ENCODE measurements at places on chromosomes 1 and 21. TPM values are rescaled to one million over a fixed set of nuclear protein-coding genes. Genes with fewer than 3 reads are reported as not detected.

The TSSK3 gene
- total RNA-seq, result not detected

The ANKRD34A gene
- 0.35 TPM for total RNA-seq

The RASSF5 gene
- total RNA-seq, result 1.1 TPM

The NPPB gene
- total RNA-seq, result 0.34 TPM

The ADCY10 gene
- 0.06 TPM for total RNA-seq

The DLGAP3 gene
- total RNA-seq, result not detected

The C1orf35 gene
- 21.3 TPM for total RNA-seq

The PDPN gene
- total RNA-seq, result 4.2 TPM

DNA sequence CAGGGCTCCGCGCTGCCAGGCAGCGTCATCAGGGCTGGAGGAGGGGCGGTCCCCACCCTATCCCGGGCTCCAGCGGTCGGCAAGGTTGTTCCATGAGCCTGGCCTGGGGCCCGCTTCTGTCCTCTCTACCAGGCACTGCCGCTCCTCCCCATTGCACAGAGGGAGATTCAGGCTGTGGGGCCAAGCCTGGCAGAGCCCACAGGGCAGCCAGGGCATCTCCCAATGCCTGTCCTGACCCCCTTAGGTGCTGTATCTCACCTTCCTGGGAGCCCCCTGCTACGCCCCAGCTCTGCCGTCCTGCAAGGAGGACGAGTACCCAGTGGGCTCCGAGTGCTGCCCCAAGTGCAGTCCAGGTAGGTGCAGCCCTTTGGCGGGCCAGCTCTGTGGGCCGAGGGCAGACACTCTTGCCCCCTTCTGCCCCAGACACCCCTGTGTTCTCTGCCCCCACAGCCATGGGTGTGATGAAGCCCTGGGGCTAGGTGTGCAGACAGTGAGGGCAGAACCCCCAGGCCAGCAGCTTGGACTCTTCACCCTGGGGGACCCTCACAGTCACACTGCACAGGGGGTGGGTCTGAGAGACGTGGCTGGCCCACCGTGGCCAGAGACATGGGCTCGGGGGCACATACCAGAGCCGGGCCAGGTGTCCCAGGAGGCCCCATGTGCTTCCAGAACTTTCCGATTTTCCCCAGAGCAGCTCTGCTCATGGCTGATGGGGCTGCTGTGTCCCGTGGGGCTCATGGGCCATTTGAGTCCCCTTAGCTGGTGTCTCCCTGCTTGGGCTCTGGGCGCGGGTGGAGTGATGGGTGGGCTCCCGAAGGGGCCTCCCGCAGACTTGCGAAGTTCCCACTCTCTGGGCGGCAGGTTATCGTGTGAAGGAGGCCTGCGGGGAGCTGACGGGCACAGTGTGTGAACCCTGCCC, 1.6 kb downstream of the TNFRSF14 start:
- no peak for DNase-seq

GRCh38 chr1:199685369-199685768, 342.1 kb upstream of the NR5A2 start:
- DNase-seq, result peak; percentile 77

DNA sequence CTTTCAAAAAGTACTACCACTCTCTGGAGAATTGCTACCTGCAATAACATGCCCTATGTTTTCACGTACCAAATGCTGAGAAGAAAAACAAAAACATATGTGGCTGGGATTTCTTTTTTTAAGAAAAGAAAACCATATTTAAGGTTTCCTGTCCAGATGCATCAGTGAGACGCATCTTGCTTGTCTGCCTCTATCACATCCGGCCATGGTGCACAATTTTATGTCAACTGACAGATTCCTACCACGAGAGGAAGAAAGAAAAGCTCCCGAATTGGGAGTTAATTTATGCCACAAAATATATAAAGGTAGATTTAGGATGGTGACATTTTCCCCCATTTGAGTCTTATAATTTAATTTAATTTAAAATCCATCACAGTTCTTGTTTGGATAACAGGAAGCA, 62.3 kb upstream of the COL24A1 start:
- no peak for DNase-seq

DNA sequence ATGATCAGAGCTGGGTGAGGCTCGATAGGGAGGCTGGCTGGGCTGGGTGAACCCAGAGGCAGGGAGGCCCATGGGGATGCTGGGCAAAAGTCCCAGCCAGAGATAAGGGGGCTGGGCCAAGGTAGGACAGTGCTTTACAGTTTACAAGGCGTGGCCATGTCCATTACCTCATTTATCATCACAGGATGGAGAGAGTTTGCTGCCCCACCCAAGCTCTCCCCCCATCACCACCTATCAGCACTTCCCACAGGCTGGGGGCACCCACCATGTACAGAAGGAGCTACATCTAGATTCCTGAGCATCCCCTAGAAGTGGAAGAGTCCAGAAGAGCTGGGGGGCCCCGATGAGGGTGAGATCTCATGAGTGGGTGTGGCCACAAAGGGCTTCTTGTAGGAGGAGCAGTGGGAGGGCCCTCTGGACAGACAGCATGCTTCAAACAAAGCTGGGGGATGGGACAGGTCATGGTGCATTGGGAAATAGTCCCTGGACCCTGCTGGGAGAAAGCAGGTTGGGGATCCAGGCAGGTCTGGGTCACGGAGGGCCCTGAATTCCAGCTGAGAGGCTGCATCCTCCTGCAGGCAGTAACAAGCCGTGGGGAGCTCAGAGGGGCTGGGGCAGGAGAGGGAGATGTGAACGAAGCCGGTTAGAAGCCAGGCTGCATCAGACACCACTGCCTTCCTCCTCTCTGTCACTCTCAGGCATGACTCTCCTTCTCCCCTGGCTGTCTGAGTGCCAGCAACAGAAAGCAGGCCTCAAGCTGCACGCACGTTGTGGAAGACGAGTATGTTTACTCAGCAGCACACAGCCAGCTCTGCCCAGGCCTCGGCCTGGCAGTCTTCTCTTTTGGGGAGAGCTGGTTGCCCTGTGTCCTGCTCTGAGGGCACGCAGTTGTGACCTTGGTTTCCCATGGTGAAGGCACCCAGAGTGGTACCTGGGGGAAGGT, 202.3 kb downstream of the HIVEP3 start:
- no peak for DNase-seq

DNA sequence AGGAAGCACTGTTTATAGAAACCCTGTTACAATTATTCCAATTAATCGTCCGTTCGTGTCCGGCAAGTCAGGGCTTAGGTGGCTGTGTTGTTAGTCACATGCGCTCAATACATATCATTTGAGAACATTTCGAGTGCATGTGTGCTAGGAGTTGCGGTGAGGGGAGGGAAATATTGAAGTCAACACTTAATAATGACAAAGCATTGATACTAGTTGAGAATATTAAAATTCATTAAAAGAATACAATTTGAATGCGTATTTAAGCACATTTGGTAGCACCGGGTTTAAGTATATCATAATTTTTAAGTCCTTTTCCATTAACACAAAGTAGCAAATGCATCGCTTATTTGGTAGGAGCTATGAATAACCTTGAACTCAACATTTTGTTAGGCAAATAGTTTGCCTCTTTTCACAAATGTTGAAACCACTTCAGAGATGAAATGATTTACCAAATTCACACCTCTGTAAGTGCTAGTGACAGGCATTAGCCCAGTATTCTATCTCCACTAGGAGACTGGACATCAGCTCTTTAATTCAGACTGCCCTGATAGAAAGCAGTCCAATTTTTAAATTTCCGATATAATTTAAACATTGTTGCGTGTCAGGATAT, 1.1 kb upstream of the SERBP1 start:
- DNase-seq, result no peak

DNA sequence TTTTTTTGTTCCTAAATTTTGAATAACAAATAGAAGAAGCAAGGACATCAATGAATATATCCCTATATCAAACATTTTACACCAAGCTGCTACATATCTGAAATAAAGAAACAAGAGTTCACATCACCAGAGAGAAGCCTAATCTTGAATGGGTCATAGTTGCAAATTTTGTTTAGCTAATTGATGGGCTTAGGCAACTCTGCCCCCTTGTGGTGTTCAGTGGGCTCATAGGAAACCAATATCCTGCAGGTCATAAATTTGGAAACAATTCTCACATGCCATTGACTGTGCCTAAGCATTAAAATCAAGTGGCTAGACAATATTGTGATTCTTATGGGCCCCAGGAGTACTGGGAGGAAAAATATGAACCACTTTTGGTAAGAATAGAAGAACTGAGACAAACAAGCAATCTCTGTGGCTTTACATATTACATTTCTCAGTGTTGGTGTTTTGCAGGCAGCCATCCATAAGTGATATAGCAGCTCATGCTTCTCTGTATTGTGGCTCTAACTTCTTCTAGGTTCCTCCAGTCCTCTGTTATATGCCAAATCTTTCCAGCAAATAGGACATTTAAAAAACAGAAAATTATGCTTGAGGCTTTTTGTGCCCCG, 1262.8 kb upstream of the PRMT6 start:
- no peak for DNase-seq

GRCh38 chr21:15682186-15682895, 47.4 kb upstream of the USP25 start:
- DNase-seq, result peak; percentile 56

GRCh38 chr1:66556161-66556611, 22.2 kb downstream of the SGIP1 start:
- no peak for DNase-seq

DNA sequence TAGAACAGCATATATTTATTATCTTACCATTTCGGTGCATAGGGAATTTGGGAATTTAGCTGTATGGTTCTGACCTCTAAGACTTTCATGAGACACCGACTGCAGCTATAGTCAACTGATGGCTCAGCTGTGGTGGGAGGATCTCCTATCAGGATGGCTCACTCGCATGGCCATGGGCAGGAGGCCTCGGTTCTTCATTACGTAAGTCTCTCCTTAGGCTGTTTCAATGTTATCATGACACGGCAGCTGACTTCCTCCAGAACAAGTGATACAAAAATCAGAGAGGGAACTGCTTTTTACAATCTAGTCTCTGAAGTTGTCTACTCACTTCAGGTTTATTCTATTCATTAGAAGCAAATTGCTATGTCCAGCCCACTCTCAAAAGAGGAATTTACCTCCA, 13.3 kb upstream of the CAPN8 start:
- DNase-seq, result no peak

DNA sequence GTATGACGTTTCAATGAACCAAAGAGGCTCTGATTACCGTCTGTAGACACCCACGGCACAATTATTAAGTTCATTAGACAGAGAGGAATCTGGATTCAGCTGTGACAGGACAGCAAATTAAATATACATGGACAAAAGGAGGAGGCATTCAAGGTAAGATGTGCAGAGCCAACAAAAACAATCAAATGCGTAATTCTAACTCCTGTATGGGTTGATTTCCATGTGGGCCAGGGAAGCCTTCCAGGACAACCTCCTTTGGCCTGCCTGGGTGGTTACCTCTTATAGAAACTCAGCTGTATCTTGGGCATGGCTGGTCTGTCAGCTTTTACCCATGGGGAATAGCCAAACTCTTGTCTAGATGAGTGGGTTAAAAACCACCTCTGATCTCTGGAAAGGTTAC, 43.8 kb downstream of the CCN1 start:
- no peak for DNase-seq

DNA sequence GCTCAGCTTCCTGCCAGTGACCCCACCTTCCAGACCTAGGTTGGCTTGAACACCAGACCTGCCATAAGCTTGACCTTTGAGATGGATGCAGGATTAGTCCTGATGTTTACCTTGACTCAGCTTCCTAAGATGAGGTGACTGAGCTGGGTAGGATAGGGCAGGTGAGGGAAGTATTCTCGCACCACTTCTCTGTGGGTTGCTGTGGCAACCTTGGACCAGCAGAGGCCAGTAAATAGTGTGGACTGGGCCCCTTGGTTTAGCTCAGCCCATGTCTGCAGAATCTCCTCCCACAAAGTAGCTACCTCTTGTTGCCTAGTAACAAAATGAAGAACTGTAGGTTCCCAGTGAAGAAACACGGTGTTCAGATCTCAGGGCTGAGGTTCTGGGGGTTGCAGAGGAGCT, 8.4 kb downstream of the RPS6KA1 start:
- DNase-seq, result no peak

DNA sequence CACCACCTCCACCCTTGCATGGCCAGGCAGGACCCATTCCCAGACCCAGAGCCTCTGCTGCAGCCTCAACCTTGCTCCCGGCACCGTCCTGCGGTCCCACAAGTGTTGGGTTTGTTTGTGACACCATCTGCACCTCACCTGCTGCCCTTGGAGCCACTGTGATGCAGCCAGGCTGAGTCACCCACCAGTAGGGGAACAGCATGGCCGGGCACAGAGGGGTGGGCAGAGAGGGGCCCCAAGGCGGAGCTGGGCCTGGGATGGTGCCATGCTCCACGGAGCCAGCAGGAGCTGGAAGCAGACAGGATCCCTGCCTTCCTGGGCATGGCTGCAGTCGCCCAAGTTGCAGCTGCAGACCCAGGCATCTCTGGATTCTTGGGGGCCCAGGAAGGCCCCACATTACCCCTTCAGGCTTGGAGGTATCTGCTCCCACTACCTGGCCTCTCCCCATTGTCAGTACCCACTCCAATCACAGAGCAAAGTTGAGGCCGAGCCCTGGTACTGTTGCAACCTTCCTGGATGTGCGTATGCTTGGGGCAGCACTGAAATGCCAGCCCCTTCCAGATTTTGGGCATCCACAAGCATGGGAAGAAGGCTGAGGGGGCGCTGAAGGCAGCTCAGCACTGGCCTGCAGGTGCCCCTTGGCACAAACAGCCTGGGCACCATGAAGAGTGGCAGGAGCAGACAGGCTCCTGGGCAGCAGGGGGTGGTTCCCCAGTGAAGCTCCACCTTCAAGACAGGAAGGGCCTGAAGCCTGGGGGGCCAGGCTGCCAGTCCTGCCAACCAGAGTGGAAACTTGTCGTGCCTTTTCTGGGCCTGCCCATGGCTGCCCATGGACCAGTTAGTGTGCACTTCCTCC, 172.8 kb downstream of the MATN1 start:
- DNase-seq, result no peak

- no peak for DNase-seq
These were observed 2.7 kb downstream of the GORAB start for GRCh38 chr1:170534626-170535147.

DNA sequence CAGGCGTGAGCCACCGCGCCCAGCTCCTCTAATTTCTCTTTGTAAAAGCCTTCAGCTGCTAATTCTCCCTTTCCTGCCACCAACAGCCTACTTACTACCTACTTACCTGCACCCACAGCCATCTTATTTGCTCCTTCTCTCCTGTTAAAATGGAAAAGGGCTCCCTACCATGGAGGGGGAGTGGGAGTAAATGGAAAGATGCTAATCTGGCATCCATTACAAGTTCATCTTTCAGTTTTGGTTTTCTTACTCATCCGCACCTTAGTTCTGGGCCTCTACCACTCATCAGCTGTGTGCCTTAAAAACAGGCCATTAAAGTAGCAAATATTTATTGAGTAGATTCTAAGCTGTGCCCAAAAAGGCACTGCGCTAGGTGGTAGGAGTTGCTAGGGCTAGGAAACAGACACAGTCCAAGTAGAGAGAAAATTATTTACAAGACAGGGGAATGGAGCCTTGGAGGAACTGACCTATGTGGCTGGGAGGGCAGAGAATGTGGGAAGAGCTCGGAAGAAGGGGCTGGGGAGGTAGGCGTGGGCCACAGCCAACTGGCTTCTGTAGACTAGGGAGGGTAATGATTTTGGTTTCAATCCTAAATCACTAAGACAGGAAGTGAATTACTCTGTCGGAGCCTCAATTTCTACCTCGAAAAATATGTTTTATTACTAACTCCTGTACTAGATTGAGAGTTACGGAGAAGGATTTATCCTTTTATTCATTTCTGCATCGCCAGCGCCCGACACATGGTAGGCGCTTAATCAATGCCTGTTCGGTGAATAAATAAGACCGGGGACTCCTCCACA, 685 bp upstream of the DDI2 start:
- no peak for DNase-seq

- no peak for DNase-seq
These were observed 30.3 kb downstream of the CEP350 start for GRCh38 chr1:179984942-179985341.

All from glomerular endothelial cell (primary cell).